ENCODE measurements at places on chromosomes 7 and 10.

- DNase-seq, result no peak
Measured at GRCh38 chr7:77944183-77945182, 145.9 kb downstream of the PHTF2 start.

DNA sequence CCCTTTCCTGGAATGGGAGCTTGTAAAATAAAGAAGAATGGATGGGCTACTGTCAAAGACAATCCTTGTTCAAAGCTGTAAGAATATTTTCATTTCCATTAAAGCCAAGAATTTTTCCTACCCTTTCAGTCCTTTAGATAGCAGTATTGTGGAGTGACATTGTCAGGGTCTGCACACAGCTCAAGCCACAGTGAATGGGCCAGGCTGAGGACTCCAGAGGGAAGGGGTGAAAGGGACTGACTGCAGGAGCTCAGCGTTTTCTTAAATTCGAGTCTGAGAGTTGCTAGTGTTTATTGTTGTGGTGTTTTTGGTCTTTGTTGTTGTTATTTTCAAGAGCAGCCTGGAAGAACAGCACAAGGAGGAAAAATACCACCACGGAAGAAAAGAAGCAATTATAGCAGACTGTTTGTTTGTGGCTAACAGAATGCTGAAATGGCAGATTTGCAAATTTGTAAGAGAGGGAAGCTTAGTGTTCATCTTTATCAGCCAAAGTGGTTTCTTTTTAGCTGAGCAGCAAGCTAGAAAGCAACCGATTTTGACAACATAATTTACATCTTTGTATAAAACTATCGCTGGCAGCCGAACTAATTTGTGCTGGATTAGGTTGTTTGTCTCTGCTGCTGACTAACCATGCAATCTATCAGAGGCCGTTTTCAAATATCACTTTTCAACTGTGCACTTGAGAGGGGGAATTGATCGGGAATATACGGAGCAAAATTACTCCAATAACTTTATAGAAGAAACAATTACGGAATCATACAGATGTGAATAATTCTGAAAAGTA lies 192.1 kb downstream of the LRMDA start:
- DNase-seq, result no peak

DNA sequence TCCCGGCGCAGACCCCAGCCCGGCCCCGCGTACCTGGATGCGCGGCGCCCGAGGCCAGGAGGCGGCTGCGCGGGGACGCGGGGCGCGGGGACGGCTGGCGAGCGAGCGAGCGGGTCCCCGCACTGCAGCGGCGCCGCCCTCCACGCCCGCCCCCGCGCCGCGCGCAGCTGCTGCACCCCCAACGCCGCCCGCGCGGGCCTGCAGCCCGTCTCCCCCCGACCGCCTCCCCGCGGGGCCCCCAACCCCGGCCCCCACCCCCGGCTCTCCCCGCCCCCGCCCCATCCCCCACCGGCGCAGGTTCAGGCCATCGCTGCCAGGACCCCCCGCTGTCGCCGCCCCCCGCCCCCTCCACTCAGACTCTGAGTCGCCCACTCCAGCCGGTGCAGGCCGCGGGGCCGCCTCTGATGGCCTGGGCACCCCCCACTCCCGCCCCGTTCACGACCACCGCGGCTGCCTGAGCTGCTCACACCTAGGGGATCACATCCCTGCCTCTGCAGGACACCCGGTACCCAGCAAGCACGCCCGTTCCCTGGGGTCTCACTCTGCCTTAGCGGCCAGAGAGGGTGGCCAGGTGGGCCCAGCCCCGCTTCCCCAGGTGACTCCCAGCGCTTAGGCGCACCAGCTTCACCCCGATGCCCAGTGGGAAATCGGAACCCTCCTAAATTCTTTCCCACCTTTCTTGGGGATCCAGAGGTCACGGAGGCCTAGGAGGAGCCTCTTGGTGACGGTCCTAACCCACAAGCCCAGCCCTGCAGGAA lies 13.9 kb upstream of the DNAAF5 start:
- no peak for DNase-seq

DNA sequence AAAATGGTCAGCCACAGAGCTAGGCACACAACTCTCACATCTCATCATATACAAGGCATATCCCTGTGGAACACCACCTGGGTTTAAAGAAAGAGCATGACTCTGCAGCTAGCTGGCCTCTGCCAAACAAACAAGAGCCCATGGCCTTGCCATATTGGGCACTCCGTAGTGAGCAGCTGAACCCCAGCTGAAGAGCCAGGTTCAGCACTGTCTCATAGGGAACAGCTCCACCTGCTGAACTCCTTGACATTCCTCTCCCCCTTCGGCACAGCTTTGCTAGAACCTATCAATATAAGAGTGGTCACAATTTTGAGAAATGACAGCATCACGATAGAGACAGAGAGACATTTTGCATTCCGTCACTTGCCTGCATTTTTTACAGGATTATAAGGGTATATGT lies 20.0 kb downstream of the SORCS1 start:
- no peak for DNase-seq

- no peak for DNase-seq
Measured at GRCh38 chr10:63703740-63704345, 182.6 kb downstream of the REEP3 start.

DNA sequence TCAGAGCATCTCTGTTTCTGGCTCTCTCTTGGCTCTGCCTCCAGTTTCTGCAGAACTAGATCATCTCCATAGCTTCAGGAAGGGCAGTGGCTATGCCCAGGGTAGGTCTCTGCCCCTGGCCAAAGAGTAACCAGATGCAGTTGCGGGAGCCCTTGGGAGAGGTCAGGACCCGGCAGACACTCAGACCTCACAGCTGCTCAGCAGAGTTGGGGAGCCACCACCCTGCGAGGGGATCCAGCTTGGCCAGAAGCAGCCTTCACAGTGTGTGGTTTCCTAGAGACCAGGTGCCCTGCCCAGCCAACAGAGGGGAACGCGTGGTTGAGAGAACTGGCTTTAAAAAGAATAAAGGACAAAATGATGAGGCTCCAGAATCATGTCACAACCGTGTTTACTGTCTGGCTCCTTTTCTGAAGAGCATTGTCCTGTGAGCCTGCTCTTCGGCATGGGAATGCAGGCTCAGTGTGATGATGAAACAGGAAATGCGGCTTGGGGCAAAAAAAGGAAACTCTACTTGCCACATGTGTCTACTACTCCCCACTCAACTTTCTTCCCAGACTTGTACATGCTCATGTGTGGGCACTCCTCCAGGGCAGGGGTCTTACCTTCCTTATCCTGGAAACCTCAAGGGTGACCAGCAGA lies 243.1 kb downstream of the INHBA start:
- DNase-seq, result peak; percentile 42

- no peak for DNase-seq
Measured at GRCh38 chr10:25531457-25532061, 356.8 kb downstream of the GPR158 start.

- DNase-seq, result no peak
Measured at GRCh38 chr10:21114683-21115082, 217.6 kb upstream of the NEBL start.

GRCh38 chr10:131947631-131948347 lies 33.9 kb downstream of the BNIP3 start:
- DNase-seq, result no peak

- DNase-seq, result peak; percentile 47
Measured at GRCh38 chr7:28629216-28629842, 217.0 kb downstream of the CREB5 start.

GRCh38 chr7:140646931-140647647 lies 6.5 kb upstream of the DENND2A start:
- DNase-seq, result peak; percentile 60

DNA sequence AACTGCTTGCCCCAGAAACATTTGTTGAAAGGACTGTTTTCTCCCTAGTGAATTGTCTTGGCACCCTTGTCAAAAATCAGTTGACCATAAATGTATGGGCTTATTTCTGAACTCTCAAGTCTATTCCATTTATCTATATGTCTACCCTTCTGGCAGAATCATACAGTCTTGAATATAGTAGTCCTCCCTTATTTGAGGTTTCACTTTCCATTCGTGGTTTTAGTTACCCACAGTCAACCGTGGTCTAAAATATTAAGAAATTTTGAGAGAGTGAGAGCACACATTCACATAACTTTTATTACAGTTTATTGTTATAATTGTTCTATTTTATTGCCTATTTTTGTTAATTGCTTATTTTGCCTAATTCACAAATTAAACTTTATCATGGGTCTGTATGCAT lies 17.4 kb upstream of the CEP41 start:
- DNase-seq, result no peak

DNA sequence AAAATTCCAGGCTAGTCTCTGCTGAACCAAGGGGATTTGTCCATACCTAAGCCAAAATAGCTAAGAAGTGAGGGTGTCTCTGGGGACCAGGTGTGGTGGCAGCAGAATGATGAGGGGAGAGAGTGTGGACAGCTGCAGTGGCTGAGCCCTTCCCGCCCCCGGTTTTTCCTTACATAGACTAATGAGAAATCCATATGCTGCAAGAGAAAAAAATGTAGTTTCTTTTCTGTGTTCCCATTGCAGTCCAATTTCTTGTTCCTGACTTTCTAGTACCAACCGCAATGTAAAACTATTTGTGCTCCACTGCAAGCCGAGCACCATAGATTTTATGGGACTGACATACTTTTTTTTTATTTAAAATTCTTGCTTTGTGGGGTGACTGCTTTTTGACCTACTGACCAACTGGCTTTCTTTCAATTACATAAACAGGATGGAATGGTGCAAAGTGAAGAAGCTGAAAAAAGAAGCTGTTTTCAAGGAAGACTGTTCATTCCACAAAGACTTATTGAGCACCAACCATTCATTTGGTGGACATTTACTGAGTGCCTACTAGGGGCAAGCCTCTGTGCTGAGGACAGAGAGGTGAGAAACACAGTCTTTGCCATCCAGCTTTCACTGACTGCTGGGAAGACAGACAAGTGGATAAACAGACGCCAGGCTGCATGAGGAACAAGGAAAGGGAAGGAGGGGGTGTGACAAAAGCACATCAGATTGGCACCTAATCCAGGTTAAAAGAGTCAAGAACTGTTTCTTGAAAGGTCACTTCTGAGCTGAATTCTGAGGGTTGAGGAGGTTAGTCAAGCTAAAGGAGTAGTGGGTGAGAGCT lies 9.8 kb downstream of the CEP41 start:
- no peak for DNase-seq

- DNase-seq, result no peak
Measured at GRCh38 chr7:139696552-139696951, 81.2 kb downstream of the HIPK2 start.

DNA sequence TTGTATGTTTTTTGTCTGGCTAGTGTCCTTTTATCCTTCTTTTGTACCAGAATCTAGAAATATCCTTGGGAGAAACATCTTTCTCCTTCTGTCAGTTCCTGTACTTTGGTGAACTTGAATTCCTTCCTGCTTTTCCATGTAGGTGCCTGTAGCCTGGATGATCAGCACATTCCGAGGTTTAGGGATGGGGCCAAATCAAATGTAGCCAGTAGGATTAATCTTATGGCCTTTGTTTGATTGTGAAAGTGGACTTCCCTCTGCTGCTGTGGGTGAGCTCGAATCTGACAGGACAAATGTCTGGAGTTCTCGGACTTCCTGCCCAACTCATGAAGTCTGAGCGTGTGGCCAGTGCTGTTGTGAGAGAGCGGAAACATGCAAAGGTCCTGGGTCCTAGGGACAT lies 33.2 kb upstream of the NAMPT start:
- DNase-seq, result peak; percentile 4

GRCh38 chr7:77252506-77252905 lies 52.9 kb upstream of the FGL2 start:
- DNase-seq, result no peak

GRCh38 chr10:124329362-124329761 lies 89.4 kb downstream of the OAT start:
- no peak for DNase-seq

DNA sequence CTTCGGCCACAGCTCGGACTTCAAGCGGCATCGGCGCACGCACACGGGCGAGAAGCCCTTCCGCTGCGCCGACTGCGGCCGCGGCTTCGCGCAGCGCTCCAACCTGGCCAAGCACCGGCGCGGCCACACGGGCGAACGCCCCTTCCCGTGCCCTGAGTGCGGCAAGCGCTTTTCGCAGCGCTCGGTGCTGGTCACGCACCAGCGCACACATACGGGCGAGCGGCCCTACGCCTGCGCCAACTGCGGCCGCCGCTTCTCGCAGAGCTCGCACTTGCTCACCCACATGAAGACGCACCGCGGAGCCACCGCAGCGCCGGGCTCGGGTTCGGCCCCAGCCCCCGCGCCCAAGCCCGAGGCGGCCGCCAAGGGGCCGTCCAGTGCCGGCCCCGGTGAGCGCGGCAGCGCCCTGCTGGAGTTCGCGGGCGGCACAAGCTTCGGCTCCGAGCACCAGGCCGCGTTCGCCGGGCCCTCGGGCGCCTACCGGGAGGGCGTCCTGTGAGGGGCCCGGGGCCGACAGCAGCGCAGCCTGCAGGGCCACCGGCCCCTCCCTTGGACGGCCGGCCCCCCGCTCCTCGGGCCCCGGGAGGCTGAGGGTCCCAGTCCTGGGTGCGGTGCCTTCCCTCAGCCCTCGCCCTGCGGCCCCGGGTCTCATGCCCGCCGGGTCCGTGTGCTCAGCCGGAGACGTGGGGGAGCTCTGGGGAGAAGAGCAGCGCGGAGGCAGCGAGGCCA lies 17.2 kb downstream of the ZNF316 start:
- no peak for DNase-seq

GRCh38 chr7:20141666-20142065 lies 75.5 kb downstream of the MACC1 start:
- DNase-seq, result peak; percentile 39

DNA sequence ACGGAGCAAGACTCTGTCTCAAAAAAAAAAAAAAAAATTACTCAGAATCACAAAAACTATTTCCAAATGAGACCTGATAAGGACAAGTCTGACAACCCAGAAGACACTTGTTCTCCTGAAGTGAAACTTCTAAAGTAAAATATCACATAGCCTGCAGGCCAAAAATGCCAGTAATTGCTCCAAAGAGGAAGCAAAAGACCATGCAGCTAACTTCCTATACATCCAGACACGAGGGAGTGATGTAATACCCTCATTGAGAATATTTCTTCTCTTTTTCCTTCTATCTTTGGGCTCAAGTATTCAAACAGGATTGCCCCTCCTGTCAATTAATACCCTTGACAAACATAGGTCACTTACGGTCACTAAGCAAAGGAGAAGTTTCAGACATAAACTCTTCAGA lies 31.2 kb downstream of the ARMH3 start:
- peak; percentile 29 for DNase-seq

GRCh38 chr7:101379302-101379701 lies 16.6 kb downstream of the COL26A1 start:
- DNase-seq, result no peak

DNA sequence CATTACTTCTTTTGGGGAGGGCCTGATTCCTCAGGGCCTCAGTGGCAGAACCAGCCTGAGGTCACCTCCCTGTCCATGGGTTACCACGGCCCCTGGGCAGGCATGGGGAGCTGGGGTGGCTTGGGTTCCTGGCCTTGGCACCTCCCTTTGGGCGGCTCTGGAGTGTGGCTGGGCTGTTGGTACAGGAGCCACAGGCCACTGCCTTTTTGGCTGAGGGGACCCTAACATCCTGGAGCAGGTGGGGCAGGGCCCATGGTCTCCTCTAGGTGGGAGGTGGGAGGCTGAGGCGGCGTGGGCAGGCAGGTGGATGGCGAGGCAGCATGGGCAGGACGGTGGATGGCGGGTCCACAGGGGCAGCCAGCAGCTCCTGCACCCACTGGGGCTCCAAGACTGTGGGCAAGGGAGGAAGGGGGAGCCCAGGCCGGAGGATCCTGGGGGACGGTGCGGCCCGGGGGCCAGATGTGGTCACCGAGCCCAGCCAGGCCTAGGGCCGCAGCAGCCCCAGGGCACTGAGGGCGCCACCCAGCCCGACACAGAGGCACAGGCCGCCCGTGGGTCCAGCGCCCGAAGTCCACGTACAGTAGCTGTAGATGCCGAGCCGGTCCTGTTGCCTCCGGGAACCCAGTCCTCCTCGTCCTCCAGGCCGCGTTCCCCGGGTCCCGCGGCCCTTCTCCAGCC lies 2.4 kb upstream of the SYCE1 start:
- DNase-seq, result no peak
